ENCODE measurements at places on chromosomes 5 and 9.
A peak's percentile ranks its signal among the peaks of the same experiment; 100 is the strongest.

GRCh38 chr5:43634621-43635020 is 31.6 kb downstream of the NNT start:
- no peak for DNase-seq

DNA sequence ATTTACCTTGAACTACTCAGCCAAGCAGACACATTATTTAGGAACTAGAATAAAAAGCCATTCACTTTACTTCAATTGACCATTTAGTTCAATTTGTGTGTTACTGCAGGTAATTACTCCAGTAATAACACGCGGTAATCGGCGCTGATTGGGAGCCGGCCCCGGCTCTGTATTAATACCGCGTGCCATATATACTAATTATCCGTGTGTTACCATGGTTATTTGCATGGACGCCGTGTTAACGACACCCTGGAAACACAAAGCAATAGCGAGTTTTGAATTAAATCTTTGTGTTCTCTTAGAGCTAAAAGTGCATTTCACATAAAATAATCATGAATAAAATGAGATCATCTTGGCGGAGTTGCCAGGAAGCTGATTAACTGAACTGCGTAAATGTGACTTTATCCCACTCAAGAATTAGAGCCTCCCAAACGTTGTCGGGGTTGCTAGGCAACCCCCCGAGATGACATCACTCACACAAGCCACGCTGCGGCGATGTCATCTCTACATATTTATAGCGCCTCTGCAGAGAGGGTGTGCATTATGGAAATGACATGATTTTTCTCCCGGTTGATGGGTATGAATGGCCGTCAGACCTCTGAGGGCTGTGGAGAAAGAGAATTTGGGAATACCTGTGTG is 41.4 kb upstream of the RNU6ATAC start:
- peak; percentile 83 for DNase-seq

DNA sequence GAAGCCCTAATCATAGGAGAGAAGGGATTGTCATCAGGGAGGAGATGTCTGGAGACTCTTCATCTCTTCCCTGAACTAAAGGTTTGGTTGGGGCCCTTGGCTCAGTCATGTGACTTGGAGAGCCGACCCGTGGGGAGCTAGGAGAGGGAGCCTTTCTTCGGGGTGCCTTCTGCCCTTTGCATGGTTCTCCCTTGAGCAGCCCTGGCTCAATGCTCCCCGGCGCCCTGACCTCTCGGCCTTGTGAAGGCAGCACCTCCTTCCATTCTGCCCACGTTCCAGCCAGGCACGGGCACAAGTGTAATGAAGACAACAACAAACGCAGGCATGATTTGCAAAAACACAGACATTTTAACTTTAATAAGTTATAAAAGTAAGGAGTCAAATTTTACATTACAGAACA is 50.4 kb downstream of the ZNF354C start:
- DNase-seq, result no peak

- DNase-seq, result peak; percentile 78
These were observed 116.3 kb upstream of the SLC25A48 start for GRCh38 chr5:135718151-135718550.

DNA sequence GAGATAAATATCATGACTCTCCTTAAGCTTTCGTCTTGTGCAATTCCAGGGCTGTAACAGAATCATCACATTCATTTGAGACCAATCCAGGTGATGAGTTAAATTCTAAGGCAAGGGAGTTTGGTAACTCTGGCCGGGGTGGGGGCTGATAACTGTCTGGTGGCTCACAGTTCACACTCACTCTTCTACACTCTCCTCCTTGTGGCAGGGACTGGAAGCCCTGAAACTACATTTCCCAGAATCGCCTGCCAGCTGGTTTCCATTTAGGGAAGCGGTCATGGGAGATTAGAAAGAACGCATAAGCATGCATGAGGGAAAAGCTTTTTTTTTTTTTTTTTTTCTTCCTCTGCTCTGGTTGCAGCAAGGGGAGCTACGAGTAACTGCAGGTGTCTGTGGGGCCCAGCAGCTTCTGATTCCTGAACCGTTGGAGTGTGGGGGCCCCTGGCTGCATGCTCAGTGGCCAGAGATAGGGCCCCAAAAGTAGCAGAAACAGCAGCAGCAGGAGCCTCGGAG is 154.8 kb upstream of the TBC1D2 start:
- peak; percentile 76 for DNase-seq

DNA sequence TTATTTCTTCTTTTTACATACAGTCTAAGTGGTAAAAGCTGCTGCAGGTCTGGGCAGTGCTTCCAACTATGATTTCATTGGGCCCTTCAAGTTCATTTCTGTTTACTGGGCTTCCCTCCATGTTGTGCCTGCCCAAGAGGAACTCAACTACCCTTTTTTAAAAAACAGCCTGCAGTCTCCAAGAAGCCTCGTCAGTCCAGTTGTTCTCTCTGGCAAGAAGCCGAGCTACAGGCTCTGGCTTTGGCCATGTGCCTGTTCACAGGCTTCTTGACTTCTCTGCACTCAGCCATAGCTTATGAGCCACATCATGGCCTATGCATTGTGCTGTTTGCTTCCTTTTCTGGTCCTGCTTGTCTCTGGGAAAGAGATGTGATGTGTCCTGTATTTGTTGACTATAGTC is 119.7 kb upstream of the PJA2 start:
- peak; percentile 18 for DNase-seq

DNA sequence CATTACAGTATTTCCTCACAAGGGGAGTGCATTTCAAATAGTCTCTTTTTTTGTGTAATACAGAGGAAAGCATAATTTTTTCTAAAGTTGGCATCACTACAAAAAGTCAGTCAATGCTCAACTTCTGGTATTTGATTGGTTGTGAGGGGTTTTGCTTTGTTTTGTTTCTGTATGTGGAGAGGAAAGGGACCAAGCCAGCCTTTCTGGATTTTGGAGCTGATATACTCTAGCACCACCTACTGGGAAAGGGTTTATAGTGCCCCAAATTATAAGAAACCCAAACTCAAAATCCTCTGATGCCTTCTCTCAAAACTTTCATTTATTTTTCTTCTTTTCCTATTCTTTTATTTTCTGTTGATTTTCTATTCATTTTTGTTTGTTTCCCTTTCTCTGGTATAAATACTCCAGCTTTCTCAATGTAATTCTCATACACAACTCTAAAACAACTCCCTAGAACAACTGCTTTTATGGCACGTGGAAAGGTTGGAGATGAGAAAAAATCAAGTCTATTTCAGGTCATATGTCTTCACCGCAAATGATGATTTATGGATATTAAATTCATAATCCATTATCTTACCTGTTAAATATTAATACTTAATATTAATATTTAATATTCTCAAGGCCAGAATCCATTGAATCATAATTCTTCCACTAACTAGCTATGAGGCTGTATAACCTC is 69.5 kb upstream of the ANXA1 start:
- DNase-seq, result peak; percentile 47

- DNase-seq, result no peak
These were observed 470.5 kb downstream of the PLK2 start for GRCh38 chr5:57989378-57989777.

DNA sequence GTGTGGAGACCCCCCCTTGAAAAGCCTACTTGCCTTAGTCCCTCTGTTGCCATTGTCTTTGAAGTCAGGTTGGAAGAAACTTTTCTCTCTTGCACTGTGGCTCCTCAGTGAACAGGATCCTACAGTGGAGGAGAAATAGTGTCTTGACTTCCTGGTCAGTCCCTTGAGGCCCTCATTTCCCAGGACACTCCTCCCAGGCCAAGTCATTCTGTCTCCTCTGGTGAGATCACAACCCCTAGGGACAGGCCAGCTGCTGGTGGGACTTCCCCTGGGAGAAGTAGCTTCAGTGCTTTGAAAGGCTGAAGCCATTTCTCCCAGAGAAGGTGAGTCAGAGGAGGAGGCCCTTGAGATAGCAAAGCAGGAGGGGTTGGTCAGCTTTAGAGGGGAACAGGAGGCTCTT is 10.1 kb upstream of the GRIA1 start:
- DNase-seq, result peak; percentile 37

DNA sequence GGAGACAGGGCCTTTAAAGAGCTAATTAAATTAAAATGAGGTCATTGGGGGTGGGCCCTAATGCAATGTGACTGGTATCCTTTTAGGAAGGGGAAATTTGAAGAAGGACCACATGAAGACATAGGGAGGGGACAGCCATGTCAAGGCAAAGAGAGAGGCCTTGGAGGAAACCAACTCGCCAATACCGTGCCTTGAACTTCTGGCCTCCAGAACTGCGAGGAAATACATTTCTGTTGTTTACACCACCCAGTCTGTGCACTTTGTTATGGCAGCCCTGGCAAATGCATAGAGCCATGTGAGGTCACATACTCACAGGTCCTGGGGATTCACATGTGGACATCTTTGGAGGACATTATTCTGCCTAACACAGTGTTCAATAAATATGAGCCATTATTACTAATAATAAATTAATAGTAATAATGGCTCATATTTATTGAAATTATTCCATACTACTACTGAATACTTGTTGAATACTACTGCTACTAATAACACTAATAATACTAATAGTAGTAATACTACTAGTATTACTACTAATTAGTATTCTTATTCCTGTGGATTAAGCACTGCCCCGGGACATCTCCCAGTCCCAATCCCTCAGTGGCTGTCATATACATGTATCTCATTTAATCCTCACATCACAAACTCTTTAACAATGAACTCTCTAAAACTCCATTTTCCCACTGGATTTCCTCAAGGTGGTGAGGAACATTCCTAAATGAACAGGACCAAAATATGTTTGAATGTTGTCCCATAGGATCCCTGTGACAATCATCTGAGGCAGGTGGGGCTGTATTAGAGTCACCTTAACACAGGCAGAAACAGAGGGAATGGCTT is 8.4 kb downstream of the TRAF1 start:
- DNase-seq, result no peak

DNA sequence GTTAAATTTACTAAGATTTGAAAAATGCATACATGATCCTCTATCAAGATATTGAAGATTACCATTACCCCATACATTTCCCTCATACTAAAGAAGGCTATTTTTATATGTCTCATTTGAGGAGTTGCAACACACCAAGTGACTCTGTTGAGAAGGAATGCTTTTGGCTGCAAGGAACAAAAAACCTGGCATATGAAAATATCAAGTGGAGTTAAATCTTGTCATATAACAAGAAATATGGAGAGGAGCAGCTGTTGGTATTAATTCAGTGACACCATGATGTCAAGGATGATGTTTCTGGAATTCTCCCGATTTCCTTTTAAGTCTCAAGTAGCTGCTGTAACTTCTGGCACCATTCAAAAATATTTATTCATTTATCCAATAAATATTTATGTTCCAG is 193.8 kb downstream of the CSNK1G3 start:
- peak; percentile 88 for DNase-seq

- DNase-seq, result no peak
These were observed 79.9 kb downstream of the SMIM23 start for GRCh38 chr5:171865471-171865870.

GRCh38 chr5:109614981-109615380 is 74.7 kb upstream of the MAN2A1 start:
- DNase-seq, result no peak

DNA sequence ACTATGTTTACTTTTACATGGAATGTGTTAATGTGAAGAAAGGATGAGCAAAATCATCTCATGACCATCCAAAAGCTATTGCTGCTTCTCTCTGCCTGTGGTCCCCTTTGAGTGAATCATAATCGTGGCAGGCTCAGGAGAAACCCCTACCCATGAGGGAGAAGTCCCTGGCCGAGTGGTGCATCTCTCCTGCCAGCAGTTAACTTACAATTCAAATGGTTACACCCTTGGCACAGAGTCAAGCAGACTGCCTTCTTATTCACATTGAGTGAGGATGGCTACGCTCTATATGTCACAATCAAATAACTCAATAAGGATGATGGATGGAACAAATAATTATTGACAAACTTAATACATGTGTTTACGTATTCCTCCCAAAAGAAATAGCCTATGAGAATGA is 179.1 kb downstream of the FGF1 start:
- no peak for DNase-seq

DNA sequence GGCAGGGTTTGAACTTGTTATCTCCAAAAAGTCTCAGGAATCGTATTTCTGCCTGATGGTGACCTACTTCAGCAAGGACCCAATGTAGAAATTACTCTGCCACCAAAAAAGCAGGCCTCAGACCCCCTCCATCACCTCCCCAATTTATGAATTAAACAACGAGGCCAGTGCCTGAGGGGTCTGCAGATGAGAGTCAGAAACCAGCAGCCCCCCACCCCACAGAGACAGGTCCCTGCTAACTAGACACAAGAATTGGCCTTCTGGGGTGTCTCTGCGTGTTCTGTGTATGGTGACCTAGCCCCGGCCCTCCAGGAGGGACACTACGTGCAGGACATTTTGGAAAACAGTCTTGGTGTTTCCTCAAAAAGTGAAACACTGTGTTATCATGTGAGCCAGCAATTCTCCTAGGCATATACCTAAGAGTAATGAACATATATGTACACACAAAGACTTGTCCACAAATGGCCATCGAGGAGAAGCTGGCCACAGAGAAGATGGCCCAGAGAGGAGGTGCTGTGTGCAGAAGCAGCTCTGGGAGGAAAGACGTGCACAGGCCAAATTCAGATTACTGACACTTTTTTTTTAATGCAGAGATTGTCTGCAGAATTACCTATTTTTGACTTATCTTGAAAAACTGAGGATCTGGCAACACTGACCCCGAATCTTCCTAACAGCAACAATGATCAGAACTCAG is 93.8 kb downstream of the ADAMTS2 start:
- no peak for DNase-seq

GRCh38 chr9:134559013-134559412 is 82.6 kb upstream of the COL5A1 start:
- no peak for DNase-seq

DNA sequence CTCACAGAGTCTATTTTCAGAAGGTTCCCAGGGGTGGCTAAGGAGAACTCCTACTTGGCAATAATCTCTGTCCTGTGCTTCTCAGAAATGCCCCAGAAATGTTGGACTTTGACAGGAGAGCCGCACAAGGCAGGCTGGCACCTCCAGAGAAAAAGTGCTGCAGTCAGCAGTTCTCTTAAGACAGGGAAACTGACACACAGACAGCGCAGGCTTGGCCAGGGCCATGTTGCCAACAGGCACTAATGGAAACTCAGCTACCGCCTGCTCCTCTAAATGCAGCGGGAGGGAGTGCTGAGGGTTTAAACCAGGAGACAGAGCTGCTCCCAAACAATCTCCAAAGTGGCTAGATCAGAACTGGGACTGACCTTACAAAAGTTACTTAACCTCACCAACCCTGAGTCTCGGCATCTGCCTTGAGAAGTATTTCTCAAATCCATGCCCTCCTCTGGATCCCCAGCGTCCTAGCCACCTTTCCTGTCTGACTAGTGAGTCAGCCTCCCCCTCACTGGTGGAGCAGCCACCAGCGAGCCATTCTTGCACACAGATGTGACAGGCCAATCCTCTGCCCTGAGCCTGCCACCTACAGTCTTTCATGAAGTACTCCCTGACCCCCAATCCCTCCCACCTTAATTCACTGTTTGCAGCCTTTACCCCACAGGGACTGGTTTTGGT is 186.4 kb downstream of the CDK5RAP2 start:
- DNase-seq, result peak; percentile 47

DNA sequence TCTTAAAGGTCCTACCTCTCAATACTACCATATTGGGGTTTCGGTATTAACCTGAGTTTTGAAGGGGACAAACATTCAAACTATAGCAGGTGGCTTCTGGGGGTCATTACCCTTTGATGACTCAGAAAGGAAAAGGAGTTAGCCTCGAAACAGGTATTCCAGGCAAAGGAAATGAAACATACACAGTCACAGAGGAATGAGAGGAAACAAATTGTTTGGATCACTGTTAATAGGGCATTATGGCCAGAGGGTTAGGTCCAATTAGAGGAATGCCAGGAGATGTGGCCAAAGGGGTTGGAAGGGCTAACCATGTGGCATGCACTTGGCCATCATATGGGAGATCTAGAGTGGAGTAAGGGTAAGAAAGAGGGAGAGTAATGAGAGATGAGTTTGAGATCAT is 23.9 kb upstream of the NIM1K start:
- DNase-seq, result no peak

All from fibroblast of skin of right quadriceps (primary cell).